ENCODE measurements at places on chromosomes 3 and 15.

DNA sequence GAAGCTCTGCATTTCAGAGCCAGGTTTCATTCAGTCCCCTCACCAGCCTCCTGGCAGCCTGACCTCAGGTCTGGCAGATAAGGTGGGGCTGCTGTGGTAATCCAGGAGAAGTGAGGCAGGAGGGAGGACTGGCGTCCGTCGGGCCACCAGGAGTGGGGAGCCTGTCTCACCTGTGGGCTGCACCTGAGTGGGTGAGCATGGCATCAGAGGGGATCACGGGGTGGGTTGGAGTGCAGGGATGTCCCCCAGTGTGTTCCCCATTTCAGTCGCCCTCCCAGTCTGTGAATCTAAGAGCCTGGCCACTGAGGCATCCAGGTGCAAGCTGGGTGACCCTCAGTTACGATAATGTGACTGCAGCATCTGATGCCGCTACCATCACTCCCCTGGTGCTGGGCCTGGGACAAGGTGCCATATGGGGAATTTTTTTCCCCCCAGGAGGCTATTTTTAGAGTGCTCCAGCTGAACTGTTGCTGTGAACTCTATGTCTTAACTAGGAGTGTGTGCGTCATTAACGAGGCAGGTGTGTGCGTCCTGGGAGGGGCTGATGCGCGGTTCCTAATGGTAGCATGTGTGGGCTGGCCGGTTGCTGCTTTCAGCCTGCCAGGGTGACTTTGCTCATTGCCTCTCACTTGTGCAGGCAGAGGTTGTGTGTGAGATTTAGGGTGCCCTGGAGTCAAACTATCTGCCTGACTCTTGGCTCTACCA, 165.2 kb downstream of the SLCO3A1 start:
- DNase-seq = no peak

DNA sequence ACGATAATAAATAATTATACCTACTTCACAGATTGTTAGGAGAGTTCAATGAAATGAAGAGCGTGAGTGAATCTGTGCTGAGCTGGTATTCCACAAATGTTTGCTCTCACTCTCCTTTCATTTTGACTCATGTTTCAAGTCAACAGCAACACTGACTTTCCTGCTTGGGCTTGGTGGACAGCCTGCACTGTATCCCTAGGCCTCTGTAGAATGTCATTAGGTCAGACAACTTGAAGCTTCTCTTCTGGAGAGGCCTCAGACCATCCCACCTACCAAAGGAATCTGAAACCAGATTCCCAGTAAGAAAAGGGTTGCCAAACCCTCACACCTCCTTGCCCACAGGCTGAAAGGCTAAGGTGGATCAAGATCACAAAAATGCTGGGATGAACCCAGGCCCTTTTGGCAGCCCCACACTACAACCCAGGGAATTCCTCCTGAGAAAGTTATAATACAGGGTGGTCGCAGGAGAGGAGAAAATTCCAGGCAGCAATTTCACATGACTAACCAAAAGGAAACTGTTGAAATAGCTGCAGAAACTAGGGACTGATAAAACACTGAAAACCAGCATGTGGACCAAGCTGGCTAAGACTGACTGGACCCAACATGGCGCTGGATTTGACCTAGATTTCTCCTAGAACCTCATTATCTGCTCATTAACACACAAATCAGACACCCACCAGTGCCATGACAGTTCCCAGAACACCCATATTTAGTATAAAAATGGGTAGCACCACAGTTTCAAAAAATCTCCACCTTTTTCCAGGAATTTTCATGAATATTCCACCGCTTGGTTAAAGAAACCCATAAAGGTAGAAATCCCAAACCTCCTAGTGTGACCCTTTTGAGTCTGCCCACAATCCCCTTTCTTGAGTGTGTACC, 57.0 kb upstream of the ZNF148 start:
- no peak for DNase-seq

DNA sequence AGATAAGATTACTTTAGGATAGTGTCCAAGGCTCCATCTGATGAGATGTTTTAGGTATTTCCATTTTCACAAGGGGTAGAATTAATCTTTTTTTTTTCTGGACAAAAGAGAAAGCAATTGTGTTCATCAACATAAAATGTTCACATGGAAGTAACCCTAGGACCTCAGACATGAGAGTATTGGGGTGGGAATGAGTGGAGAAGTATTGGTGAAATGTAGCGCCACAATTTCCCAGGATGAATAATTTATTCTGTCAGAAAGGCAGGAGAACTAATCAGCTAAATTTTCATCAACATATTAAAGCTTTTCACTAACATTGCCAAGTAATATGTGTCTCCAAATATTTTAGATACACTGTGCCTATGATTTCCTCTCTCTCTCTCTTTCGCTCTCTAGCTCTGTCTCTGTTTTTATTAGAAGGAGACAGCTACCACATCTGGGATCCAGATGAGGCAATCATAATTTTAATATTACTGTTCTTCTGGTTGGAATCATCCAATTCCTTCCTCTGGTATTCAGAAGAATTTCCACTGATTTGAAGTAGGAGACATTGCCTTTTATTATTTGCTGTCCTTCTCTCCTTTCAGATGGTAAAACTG, 21.6 kb upstream of the ZNF280D start:
- no peak for DNase-seq

DNA sequence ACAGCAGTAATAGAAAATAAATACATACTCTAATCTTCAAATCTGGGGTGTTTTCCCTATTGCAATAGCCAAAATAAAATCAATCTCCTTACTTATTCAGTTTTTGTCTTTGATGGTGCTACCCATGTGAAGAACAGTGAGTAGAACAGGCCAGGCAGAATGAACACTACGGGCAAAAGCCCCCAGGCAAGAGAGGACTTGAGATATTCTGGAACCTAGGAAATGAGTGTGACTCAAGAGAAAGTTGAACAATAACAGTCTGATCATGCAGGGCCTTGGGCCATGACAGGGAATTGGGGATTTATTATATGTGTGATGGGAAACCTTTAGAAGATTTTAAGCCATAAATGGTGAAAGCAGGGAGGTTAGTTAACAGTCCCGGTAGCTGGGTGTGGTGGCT, 14.0 kb upstream of the DUT start:
- DNase-seq = no peak

DNA sequence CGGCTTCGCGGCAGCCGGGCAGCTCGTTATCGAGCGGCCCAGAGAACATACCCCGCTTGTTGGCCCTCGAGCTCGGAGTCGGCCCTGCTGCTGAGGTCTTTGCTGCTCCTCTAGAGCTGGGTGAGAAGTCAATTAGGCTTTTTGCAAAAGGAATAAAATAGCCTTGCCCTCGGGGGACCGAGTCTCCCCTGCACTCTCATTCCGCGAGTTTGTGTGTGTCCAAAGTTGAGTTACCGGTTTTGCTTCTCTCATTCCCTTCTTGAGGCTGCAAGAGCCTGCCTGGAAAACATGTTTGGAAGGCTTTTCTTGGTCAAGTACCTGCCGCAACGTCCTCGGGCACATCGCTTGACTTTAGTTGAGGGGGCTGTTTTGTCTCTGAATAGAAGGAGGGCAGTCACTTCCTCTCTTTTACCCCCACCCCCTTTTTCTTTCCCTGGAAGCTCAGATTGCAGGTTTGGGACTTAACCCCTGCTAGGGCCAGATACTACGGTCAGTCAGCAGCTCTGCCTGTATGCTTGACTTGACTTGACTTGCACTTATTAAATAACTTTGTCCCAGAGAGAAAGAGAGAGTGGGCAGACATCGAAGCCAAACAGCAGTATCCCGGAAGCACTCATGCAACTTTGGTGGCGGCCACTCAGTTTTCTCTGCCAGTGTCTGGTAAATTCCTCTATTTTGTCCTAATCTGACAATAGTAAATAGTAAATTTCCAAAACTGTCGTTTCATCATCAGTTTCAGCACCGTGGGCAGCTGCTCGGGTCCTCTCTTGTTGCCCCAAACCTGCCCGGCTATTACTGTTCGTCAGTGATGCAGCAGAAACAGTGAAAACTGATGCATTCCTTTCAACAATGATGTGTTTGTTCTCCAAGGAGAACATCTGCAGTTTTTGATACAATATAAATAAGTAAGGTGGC, 609 bp downstream of the RNF13 start:
- DNase-seq = peak; percentile 13

DNA sequence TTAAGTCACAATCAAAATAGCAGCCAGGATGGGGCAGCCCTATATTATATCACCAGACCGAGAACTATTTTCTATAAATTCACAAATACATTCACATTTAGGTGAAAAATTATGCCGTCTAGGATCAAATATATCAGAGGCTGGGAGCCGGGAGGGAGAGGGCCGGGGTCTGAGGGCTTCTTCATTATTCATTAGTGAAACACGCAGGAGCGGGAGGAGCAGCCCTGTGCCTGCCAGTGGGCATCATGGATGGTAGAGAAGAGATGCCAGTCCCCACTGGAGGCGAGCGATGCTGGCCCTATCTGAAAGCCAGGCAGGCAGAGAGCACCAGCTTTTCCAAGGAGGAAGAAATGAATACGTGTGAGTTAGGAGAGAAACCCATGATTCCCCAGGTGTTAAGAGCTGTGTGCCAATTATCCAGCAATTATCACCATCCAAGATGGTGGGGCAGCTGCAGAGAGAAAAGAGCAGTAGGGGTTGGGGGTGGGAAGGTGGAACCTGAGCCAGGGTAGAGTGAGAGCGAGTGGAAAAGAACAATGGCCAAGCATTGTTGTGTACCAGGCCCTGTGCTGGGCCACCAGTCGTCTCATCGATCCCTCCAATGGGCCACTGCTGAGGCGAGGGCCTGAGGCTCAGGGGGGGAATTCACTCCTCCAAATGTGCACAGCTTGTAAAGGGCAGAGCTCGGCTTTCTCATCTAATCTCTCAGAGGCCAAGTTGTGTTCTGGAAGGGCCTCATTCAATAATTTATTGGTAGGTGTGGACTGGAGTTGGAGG, 261.3 kb upstream of the TLE3 start:
- DNase-seq = no peak

DNA sequence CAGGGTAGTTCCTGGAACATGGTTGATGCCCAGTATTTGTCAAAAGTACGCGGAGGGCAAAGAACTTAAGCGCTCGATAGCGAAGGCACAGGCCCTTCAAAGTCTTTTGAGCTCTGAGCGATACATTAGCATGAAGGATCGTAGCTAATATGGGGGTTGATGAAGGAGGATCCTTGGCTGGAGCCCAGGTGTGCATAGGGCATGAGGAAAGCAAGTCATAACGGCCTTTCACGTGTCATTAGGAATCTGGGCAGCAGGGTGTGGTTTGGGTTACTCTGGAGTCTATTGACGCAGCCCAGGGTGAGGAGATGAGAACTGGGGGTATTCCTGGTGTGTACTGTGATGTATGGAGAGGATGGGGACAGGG, 31.7 kb downstream of the SPINK8 start:
- DNase-seq = peak; percentile 16

GRCh38 chr3:125250973-125251372, 38.4 kb upstream of the SLC12A8 start:
- no peak for DNase-seq

GRCh38 chr3:19945969-19946831, 697 bp upstream of the RAB5A start:
- peak; percentile 25 for DNase-seq

- no peak for DNase-seq
These were observed 27.1 kb downstream of the C15orf39 start for GRCh38 chr15:75228787-75229186.

DNA sequence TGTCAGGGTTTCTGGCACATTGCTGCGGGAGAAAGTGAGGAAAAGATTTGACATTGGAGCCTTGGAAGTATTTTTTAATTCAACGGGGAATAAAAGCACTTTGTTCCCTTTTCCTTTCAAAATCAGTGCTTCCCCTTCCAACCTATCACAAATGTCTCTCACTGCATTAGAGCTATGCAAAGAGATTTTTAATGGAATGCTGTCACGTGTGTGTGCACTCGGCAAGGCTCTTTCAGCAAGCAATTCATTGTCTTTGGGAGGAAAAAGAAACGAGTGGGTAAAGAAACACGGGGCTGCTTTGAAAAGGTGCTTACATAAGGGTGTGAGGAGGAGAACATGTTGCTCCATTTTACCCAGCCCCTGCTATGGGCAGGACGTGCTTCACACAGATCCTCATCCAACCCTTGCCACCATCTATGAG, 490.4 kb upstream of the PROK2 start:
- no peak for DNase-seq

DNA sequence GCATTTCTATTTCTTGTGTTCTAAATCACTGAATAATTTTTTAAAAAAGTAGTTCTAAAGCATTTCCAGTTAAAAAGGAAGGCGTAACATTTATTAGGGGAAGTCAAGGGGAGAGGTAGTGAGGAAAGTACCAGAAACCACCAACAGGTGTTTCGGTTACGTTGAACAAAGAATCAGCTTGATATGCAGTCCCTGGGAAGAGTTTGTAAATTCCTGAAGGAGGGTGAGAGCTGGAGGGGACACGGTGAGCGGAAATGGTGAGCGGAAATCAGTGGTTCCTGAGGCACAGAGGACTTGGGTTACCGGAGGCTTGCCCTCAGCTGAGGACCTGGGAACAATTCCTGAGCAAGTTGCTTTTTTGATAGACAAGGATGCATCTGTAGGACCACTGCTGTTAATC, 17.8 kb downstream of the MAP2K1 start:
- DNase-seq = no peak

- DNase-seq = no peak
These were observed 84.6 kb downstream of the ITPR1 start for GRCh38 chr3:4577721-4578120.

DNA sequence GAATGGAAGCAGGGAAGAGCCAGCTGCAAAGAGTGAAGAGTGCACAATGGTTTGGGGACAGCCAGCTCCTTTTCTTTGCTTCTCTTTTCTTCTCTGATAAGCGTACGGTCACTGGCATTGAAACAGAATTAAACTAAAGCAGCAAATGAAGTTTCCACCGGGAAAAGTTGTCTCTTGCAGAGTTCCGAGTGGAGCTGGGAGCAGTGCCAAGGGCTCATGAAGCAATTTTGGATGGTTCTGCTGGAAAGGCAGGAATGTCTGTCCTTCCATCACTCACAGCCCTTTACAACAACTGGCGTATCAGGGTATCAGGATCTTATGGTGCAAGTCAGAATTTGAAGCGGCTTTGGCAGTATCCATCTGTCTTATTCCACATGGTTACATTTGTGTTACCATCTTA, 1042.9 kb downstream of the NTRK3 start:
- DNase-seq = no peak

- DNase-seq = no peak
These were observed 17.9 kb downstream of the CP start for GRCh38 chr3:149203758-149204157.

DNA sequence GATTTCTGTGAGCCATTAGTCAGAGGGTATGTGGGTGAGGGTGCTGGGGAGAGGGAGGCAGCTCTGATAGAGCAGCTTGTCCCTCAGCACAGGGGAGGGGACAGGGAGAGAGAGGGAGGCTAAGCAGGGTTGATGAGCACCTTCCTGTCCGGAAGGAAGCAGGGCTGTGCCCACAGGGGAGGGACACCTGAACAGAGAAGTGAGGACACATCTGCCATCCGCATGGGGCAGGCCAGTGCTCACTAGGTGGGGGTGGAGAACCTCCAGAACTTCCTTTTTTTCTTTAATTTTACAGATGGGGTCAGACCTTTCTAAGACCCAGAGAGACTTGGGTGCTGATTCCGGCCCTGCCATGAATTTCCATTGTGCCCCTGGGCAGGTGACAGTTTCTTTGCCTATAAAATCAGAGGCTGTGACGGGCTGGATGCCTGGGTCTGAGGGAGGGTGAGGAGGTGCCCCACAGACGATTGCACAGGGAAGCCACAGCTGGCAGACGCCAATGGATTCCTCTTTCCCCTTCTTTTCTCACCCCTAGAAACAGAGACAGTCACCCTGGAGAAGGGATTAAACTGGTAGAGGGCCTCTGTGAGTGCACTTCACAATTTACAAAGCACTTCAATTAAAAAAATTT, 4.1 kb upstream of the TGM5 start:
- no peak for DNase-seq

All from hepatic stellate cell (primary cell).